Stimulated activated CD8-positive, alpha-beta memory T cell treated with anti-CD3 and anti-CD28 coated beads, Interleukin-4, amount 100 ng/mL, for 24 hours (primary cell): ENCODE measurements at places on chromosomes 2 and 18.

DNA sequence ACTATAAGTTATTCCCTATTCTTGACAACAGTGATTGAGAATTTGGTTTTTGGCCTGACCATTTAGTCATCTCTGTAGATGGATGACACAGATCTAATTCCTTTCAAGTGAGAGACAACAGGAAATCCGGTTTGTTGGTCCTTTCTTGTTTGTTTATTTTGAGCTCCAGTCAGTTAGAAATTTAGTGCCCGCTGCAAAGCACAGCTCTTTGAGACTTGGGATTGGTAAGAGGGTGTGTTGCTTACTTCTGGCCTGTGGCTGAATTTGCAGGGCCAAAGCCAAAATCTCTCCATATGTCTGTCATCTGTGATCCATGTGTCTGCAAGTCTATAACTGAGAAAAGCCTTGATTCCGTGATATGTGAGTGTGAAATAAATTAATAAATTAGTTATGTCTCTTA lies 74.3 kb downstream of the BIN1 start:
- no peak for DNase-seq

GRCh38 chr2:217773539-217773938 lies 229.3 kb downstream of the TNS1 start:
- no peak for DNase-seq

DNA sequence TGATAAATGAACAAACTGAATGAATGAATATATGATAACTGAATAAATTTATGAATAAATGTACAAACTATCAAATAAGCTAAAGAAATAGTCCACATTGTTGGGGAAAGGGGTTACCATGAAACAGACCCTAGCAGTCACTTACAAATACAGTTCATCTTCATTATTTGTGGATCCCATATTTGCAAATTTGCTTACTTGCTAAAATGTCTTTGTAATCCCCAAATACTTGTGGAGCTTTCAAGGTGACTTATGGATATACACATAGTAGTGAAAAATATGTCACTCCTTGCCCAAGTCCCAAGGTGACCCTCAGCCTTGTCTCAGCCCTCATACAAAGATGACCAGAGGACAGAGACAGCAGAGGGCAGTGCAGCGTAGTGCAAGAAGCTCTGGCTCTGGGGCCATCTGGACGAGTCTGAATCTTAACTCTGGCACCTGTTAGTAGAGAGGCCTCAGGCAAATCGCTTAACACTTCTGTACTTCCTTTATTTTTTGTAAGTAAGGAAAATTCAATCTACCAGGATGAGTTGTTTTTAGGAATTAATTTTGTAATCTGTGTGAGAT lies 3.1 kb downstream of the PAIP2B start:
- DNase-seq: no peak

- DNase-seq: no peak
Observed at GRCh38 chr2:18750672-18751554, 161.5 kb upstream of the NT5C1B start.

DNA sequence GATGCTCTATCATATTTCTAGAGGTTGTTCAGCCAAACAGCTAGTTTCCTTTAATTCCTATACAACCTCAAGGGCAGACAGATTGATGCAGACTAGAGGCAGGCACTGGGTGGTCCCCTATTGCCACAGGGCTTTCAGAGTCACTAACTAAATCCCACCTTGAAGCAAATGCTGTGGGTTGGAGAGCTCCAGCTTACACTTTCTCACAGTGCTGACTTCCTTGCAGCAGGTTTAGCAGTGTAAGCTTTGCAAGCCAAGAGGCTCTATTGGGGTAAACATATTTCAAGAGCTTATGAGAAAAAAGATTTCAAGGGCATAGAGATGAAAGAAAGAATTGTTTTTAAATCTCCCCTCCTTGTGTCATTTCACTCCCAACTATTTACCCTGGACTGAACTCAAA lies 366.5 kb upstream of the CRIM1 start:
- no peak for DNase-seq

DNA sequence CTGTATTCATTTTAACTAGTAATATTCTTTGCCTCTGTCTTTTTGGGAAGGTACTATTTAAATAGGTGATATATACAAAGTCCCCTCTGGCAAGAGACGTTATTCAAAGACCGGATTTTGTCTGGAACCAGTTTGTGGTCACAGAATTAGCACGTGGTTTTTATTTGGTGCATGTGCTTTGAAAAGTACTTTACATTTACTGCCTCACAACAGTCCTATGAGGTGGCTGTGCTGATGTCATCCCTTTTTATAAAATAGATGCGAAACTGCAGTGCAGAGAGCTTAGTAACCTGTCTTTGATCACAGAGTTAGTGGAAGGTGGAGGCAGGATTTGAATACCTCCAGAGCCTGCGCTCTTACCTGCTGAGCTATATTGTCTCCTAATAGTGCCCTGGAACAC lies 4.0 kb downstream of the LPIN1 start:
- no peak for DNase-seq

- DNase-seq: no peak
Observed at GRCh38 chr2:219944866-219945265, 317.4 kb downstream of the SLC4A3 start.

GRCh38 chr2:28134857-28135256 lies 244.3 kb downstream of the BABAM2 start:
- DNase-seq: no peak

DNA sequence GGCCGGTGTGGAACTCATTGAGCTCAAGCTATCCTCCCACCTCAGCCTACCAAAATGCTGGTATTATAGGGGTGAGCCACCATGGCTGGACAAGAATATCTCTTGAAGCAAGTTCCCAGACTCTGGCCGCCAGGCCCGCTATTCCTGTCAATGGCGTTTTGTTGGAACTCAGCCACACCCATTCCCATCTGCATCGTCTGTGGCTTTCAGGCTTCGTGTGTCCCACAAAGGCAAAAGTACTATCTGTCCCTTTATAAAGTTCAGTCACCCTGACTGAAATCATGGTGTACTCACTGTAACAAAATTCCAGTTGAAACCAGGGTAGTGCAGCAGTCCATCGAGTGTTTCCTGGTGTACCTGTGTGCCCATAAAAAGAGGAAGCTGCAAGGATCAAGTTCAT lies 96.7 kb downstream of the SH3BP4 start:
- no peak for DNase-seq

- no peak for DNase-seq
Observed at GRCh38 chr18:37160038-37160820, 331.3 kb downstream of the KIAA1328 start.

- no peak for DNase-seq
Observed at GRCh38 chr2:232689152-232689910, 7.8 kb upstream of the GIGYF2 start.

GRCh38 chr2:237185553-237185925 lies 99.8 kb downstream of the COPS8 start:
- DNase-seq: no peak

DNA sequence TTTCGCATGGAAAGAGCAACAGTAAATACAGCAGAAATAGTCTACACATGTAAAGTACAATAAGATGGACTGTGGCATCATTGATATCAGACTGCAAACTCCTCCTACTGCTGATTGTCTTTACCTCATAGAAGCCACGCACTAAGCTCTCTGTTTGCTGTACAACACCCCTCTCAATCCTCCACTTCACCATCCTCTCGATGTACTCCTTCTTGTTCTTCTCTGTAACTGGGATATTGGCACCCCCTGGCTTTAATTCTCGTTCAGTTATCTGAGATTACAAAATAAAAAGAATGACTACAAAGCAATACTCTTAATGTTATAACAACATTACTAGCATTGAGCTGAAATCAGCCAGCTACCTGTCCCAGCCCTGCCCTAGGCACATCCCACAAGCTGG lies 49.3 kb upstream of the STK17B start:
- DNase-seq: no peak

DNA sequence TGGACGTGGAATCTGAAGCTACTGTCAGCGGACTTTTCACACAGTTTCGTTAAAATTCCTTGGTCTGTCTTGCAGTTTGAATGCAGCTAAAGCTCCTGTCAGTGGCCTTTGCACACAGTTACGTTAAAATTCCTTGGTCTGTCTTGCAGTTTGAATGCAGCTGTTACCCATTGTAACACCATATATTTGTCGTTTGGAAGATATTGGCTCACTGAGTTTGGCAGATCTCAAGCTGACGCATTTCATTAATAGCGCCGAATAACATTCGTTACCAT lies 1.0 kb downstream of the LIMS1 start:
- DNase-seq: no peak

- peak; percentile 9 for DNase-seq
Observed at GRCh38 chr2:101473911-101474701, 806 bp downstream of the RFX8 start.

DNA sequence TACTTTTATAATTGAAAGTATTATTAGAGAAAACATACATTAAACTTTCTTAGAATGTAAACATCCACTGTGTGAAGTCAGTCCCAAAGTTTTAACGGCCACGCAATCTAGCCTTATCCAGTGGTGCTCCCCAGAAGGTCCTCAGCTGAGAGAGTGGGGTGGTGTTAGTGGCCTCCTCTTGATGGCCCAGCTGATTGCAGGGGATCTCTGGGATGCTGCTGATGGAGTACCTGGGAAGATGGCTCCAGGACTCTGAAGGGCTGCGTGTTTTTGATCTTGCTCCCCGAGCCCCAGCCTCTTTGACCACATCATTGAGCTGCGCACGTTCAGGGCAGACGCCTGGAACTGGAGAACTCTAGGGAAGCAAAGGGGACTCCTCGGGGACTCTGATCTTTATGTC lies 181.4 kb downstream of the FAM210A start:
- no peak for DNase-seq

DNA sequence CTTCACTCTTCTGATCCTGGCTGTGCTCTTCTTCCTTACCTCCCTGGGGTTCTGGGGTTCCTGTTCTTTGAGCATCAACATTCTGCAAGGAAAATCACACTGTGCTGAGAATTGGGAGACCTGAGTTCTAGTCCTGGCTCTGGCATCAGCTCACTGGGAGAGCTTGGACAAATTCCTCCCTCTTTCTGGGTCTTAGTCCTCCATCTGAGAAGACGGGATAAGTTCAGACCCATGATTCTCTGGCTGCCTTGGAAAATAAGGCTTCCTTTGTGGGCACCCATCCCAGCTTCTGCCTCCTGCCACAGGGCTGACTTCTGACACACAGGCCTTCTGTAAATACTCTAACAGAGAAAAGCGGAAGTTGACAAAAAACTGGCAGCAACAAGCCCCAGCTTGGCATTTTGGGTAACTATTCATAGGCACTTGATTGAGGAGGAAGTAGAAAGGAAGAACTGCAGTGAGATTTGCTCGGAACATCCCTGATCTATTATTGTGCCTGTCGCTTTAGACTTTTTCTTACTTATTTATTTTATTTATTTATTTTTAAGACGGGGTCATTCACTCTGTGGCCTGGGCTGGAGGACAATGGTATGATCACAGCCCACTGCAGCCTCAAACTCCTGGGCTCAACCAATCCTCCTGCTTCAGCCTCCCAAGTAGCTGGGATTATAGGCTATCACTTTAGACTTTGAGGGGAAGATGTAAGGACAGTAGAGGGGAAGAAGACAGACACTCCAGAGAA lies 7.9 kb downstream of the PCBP1 start:
- DNase-seq: no peak

GRCh38 chr2:29215073-29215472 lies 99.9 kb downstream of the CLIP4 start:
- DNase-seq: no peak

DNA sequence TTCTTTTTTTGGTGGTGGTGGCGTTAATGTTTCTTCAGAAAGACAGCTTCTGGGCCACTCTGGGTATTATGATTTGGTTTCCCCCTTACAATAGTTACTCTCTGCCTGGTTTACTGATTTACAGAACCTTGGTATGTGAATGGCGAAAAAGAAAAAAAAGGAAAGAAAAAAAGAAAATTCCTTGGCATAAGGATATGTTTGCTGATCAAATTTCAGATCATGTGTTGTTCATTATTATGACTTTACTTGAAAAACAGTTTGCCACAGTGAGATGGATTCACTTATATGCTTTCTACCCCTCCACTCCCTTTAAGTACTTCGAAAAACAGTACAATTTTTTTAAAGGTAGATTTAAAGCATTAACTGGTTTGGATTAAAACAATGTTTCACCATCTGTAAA lies 21.0 kb downstream of the BCL11A start:
- DNase-seq: no peak

DNA sequence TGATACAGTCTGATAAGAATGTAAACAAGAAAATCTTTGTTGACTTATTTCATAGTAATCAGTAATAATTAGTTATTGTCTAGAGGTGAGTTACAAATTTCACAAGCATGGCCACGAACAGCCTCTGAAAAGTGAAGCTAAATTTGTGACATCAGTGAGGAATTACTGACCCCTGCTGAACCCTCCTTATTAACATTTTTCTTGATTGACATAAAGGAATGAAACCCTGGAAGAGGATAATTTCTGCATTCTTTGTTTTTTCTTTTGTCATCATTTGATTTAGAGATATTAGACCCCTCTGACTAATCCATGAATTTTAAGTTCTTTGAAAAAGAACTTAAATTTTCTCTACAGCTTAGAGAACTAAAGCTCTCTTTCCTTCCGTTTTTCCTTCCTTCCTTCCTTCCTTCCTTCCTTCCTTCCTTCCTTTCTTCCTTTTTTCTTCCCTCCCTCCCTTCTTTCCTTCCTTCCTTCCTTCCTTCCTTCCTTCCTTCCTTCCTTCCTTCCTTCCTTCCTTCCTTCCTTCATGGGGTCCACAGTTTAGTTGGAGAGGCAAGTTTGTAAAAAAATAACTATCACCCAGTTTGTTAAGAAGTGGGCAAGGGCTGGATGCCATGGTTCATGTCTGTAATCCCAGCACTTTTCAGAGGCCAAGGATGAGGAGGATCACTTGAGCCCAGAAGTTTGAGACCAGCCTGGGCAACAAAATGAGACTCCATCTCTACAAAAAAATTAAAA lies 387.0 kb downstream of the MTX2 start:
- DNase-seq: no peak

GRCh38 chr2:74486141-74486540 lies 3.3 kb downstream of the TTC31 start:
- DNase-seq: no peak

GRCh38 chr2:88032070-88032702 lies 15.8 kb upstream of the RNU2-63P start:
- DNase-seq: no peak

DNA sequence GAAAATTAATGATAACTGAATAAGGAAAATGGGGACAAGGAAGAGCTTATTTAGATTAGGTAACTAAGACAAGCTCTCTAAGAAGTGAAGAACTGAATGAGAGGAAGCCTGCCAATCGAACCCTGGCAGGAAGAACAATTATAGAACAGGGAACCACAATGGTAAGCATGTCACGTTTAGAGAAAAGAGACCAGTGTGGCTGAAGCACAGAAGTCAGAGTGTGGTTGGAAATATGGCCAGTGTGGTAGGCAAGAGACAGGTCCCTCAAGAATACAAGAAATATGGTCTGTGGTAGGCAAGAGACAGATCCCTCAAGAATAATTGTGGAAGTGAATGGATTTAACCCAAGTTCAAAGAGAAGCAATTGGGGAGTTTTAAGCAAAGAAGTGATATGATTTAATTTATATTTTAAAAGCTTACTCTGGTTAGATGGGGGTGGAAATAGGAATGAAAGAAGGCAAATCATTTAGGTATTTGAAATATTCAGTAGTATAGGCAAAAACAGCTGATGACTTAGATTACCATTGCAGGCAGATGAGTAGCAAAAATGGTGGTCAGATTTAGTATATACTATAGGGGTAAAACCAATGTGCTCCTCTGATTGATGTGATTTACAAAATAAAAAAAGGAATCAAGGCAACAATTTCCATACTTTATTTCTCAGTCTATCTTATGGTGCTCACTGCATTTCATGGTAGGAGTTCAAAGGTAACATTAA lies 38.8 kb upstream of the ERMN start:
- DNase-seq: no peak
